ENCODE measurements at places on chromosomes 7 and 10.

DNA sequence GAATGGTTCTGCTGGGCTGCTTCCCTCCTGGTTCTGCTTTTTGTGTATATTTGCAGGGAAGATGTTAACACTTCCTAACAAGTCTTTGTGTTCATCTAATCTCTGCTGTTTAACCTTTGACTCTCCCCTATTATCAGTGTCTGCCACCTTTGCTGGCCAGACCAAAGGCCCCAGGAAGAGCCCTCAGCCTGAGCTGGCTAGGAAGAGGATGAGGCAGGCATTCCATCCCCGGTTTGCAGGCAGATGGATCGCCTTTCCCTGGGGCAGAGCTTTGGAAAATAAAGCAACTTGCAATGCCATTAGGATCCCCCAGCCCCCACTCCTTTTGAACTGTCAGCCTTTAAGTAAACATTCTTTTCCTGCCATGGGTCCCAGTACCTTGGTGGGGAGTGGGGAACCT, 19.0 kb downstream of the DPCD start:
- no peak for DNase-seq

- DNase-seq = no peak
Measured at GRCh38 chr10:124798781-124799180, 2.8 kb upstream of the ABRAXAS2 start.

- DNase-seq = no peak
Measured at GRCh38 chr10:11245981-11246590, 228.4 kb downstream of the CELF2 start.

GRCh38 chr7:122719010-122719578, 16.4 kb upstream of the RNF148 start:
- DNase-seq = no peak

DNA sequence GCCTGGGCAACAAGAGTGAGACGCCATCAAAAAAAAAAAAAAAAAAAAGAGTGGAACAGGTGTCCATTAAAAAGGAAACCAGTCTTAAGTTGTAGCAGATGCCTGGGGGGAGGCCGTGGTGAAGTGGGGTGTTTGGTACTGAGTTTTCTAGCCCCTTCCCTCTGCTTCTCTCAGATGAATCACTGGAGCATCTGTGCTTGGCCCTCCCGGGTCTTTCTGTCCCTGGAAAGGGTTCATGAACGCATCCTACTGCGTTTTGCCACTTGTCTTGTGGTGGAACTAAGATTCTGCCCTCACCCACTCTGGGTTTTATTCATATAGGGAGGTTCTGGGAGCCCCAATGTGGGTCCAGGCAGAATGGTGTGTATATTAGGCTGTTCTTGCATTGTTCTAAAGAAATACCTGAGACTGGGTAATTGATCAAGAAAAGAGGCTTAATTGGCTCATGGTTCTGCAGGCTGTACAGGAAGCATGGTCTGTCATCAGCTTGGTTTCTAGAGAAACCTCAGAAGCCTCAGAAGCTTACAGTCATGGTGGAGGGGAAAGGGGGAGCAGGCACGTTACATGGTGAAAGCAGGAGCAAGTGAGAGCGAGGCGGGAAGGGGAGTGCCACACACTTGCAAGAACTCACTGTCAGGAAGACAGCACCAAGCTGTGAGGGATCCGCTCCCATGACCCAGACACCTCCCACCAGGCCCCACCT, 63.5 kb downstream of the CAMK1D start:
- DNase-seq = no peak

DNA sequence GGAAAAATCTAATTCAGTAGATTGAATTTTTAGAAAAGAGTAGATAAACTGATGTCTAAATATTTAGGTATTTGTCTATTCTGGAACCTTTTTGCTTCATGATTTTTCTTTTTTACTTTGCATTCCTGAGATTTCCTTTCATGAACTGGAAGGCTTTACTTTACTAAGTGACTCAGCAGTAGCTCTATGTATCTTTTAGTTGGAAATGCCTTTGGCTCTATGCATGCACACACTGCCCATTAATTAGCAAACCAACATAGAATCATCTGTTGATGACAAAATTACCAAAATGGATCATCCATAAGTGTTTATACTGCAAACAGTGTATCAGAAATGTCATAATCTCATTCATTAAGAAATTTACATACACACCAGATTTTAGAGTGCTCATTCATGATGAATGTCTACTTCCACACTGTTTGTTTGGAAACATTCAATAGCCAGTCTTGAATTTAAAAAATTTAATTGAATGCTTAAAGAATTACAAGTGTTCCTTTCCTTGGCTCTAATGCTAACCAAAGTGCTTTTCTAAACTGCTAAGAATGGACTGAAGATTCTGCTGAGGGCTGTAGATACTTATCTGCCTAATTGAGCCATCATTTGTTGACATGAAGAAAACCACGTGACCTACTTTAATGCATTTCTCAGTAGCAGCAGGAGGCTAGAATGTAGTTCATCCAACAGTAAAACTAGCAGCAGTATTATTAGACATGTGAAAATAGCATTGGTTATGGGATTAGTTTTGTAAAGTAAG, 282.0 kb downstream of the ADK start:
- no peak for DNase-seq

- DNase-seq = no peak
Measured at GRCh38 chr10:85235258-85235657, 906.9 kb downstream of the CCSER2 start.

GRCh38 chr10:33612551-33612950, 278.1 kb upstream of the NRP1 start:
- no peak for DNase-seq

DNA sequence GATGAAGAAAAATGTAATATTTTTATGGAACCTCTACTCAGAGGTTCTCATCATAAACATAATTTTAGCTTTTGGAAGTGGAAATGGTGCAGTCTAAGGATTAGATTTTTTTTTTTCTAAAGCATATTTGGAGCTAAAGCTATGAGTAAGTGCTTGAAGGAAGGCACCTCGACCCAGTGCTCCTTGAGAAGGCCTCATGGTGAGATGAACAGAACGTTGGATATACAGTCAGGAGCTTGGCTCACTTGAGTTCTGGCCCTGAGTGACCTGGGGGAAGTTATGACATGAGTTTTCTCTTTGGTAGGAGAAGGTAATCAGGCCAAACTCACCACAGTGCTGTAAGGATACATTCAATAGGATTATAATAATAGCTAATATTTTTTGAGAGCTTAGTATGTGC, 163.3 kb downstream of the JCAD start:
- no peak for DNase-seq

DNA sequence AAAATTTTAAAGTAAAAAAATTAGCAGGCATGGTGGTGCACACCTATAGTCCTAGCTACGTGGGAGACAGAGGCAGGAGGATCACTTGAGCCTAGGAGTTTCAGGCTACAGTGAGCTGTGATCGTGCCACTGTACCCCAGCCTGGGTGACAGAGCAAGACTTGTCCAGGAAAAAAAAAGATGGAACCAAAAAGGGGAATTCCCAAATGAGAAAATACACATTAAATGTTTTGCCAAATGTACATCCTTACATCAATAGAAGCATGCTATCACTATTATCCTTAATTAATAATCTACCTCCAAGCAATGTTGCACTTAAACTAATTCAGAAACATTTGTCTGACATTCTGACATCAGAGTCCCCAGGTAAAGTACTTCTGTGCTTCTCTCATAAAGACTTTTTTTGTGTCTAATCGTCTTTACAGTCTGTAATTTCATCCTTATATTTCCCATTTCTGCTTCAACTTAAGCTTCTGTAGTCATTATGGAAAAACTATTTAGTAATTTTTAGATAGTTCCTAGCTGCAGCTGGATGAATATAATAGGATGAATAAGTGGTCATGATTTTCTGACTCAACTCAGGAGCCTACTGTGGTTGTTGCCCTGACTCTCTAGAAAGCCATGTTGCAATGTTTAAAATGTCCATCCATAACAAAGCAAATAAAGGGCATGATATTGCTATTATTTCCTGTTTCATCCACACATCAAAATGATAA, 57.7 kb downstream of the MYPN start:
- DNase-seq = no peak

GRCh38 chr7:82506702-82507101, 63.1 kb upstream of the CACNA2D1 start:
- no peak for DNase-seq

- DNase-seq = no peak
Measured at GRCh38 chr7:32034052-32034451, 36.2 kb downstream of the PDE1C start.

GRCh38 chr7:31186202-31186601, 134.1 kb downstream of the ADCYAP1R1 start:
- no peak for DNase-seq

DNA sequence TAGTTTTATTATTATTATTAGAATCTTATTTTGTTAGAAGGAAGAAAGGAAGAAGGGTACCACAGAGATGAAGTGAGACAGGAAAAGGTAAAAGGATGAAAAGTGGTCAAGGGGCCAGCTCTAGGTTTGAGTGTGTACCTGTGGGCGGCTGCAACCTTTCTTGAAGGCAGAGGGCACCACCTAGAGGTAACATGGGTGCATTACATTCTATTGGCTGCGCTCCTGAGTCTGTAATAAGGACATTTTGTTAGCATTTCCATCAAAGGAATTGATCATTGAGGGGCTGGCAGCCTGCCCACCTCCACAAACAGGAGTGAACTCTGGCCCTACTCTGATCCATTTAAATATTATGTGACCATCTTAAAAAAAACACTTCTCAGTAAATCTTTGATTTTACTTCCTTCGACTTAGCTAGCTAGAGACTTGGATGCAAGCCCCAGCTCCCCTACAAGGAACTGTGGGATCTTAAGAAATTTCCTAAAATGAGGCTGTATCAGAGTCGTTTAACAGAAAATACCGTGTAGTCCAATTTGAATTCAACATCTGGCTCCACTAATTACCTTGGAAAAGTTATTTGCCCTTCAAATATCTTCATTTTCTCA, 610.4 kb downstream of the IPMK start:
- DNase-seq = peak; percentile 71

GRCh38 chr7:142508251-142508650, 241.0 kb upstream of the PRSS1 start:
- no peak for DNase-seq

- DNase-seq = no peak
Measured at GRCh38 chr10:78211561-78212051, 177.9 kb downstream of the RPS24 start.

- no peak for DNase-seq
Measured at GRCh38 chr7:36044101-36044892, 108.8 kb upstream of the EEPD1 start.

DNA sequence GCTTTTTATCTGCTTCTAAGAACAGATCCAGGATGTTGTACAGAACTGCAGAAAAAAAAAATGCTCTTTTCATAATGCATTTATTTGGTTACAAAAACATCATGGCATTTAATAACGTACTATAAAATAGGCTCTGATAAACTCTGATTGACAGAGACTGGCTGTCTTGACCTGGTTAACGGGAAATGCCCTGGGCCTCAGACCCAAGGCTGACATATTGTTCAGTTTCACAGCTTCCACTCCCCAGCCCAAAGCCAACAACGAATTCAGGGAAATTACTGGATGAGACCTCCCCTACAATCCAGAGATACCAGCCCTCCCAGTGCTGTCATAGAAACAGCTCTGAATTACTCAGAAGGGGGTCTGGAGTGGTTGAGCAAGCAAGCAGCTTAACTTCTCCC, 260.1 kb downstream of the CREB5 start:
- no peak for DNase-seq

DNA sequence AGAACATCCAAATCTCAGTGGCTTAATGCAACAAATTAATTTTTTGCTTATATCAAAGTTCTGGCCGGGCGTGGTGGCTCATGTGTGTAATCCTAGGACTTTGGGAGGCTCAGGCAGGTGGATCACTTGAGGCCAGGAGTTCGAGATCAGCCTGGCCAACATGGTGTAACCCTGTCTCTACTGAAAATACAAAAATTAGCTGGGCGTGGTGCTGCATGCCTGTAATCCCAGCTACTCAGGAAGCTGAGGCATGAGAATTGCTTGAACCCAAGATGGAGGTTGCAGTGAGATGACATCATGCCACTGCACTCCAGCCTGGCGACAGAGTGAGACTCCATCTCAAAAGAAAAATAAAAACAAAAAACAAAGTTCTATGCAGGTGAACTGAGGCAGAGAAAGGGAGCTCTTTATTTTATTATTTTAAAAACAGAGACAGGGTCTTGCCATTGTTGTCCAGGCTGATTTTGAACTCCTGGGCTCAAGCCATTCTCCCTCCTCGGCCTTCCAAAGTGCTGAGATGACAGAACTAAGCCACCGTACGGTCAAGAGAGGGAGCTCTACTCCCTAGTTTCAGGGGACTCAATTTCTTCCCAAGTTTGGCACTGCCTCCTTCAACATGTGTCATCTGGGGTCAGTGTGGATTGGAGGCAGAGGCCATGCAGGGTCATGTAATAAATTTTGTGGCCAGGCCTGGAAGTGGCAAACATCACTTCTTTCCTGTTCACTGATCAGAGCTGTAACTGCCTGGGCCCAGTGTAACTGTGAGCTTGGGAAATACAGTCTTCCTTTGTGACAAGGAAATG, 2.4 kb downstream of the ADCK2 start:
- no peak for DNase-seq

DNA sequence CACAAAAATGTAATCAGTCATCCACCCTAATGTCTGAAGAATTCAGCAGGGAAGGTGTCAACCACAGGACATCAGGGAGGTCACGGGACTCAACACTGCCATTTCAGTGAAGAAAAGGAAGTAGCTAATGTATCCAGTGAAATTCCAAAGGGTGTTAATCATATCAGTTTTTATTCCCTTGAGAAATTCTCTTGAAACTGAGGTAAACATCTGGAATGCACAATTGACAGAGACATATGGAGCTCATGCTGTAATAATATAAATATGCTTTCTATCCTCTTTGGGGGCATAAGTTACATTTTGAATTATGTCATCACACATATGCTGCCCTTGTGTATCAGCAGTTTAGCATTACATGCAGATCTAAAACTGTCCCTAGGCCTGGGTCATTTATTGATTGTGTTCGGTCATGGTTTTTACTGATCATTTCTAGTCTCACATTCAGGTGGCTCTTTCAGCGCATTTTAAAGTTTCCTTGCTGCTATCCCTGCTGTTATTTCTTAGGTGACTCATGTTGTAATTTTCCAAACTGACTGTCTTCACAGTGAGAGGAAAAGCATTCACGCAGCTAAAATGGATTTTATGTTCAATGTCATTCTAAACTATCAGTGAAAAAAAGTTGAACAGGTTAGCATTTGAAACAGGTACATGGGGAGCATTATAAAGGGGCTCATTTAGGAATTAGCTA, 273.9 kb downstream of the TSPAN12 start:
- DNase-seq = no peak
